ENCODE measurements at places on chromosomes 3 and 15. TPM values are rescaled to one million over a fixed set of nuclear protein-coding genes. Genes with fewer than 3 reads are reported as not detected.

FBXW12 gene
- not detected for total RNA-seq

AEN gene
- 41.1 TPM for total RNA-seq

TRH gene
- not detected for total RNA-seq

EPHB1 gene
- total RNA-seq = 0.63 TPM

PODXL2 gene
- 0.79 TPM for total RNA-seq

CLRN1 gene
- not detected for total RNA-seq

RPL22L1 gene
- total RNA-seq = 82.6 TPM

INSYN1 gene
- 2.5 TPM for total RNA-seq

SLCO2A1 gene
- total RNA-seq = not detected

MINDY4B gene
- total RNA-seq = not detected

ZNF80 gene
- not detected for total RNA-seq

CLDN18 gene
- total RNA-seq = not detected

FAM240A gene
- total RNA-seq = not detected

DAZL gene
- not detected for total RNA-seq

MTMR10 gene
- total RNA-seq = 9.1 TPM

GOLGA8H gene
- total RNA-seq = 0.16 TPM

PPARG gene
- total RNA-seq = 25.3 TPM

ITIH3 gene
- total RNA-seq = not detected

SLC35G2 gene
- total RNA-seq = 5.5 TPM

EXOG gene
- 5.9 TPM for total RNA-seq

TMEM41A gene
- total RNA-seq = 5.5 TPM

LMOD3 gene
- under 0.01 TPM for total RNA-seq

ACOX2 gene
- total RNA-seq = 28.2 TPM

MAP6D1 gene
- 0.52 TPM for total RNA-seq

CNTN4 gene
- not detected for total RNA-seq

GATM gene
- 0.16 TPM for total RNA-seq

Measured in bronchial smooth muscle cell (primary cell).